ENCODE measurements at places on chromosomes 12 and 14.

- no peak for DNase-seq
Measured at GRCh38 chr14:90580377-90581335, 183.8 kb downstream of the CALM1 start.

DNA sequence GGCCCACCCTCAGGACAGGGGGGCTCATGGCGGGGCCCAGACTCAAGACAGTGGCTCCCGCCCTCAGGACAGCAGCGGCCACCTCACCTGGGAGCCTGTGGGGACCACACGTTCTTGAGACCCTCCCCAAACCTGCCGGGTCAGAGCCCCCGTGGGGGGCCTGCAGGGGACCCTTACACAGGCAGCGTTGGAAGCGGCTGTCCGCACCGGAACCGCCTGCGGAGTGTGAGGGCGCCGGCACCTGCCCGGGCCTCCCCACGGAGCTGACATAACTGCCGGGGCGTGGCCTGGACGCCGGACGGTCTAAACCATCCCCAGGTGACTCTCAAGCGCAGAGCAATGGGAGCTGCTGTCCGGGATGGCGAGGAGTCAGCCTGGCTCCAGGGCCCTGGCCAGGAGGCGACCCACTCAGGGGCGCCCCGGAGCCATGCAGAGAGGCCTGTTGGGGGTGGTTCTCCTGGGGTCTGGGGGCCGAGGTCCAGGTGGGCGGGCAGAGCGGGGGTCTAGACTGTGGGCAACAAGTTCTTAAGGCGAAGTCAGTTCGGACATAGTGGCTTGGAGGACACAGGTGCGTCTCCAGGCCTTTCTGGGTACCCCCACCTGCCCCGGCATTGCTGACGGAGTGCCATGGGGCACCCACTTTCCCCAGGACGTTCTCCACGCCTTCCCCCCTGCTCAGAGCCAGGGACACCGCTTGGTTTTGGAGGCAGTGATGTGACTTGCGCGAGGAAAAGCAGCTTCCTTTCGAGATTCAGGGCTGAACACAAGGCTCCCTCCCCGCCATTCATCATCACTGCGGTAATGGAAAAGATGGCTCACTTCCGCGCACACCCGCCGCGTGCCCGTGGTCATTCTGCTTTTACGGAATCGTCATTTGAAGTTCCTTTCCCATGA is 23.2 kb downstream of the GALNT9 start:
- no peak for DNase-seq

- no peak for DNase-seq
Measured at GRCh38 chr12:116598311-116599284, 39.4 kb downstream of the MAP1LC3B2 start.

- no peak for DNase-seq
Measured at GRCh38 chr14:58566979-58567378, 70.8 kb upstream of the DACT1 start.

DNA sequence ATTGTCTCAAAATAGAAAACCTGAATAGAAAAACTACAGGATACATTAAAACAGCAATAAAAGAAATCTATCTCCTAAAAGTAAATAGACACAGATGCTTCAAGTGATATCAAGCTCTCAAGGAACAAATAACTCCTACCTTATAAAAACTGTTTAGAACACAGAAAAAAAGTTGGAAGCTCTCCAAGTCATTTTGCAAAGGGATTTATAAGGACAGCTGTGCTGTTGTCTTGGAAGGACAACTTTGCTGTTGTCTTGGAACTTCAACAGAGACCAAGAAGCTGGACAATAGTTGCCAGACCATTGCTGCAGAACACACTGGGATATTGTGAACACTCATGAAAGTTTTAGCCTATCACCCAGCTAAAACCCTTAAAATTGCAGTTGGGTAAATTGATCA is 780.7 kb downstream of the FLRT2 start:
- no peak for DNase-seq

DNA sequence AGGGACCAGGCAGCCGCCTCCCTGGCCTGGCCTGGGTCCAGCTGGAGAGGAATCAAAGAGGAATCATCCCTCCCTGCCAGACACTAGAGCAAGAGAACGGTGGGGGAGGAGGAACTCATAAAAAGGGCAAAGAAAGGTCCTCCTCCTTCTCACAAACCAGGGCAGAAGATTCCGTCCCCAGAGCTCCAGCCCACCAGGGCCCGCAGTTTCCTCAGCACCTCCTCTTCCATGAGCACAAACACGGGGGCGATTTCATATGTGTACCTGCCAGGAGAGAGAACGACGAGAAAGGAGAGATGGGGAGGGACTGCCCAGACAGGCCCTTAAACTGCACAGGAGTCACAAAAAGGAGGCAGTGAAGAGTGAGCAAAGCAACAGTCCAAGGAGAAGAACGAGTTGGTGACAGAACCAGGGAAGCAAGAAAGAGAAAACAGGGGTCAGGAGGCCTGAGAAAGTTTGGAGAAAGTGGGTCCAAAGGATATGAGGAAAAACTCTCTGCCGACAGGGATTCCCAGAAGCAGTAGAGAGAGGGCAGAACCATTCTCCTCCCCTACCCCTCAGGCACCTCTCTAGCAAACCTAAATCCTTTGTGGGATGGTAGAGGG is 8.7 kb upstream of the ZNF740 start:
- no peak for DNase-seq

All from A172 (cell line).